ENCODE measurements at places on chromosomes 16 and 17. TPM values are rescaled to one million over a fixed set of nuclear protein-coding genes. Genes with fewer than 3 reads are reported as not detected.

Gene CACNG3
- not detected for total RNA-seq

Gene NKD1
- 4.5 TPM for total RNA-seq

Gene SLFN12
- total RNA-seq, result 10.7 TPM

Gene NT5C
- 66.9 TPM for total RNA-seq

Gene PRCD
- 2.1 TPM for total RNA-seq

DNA sequence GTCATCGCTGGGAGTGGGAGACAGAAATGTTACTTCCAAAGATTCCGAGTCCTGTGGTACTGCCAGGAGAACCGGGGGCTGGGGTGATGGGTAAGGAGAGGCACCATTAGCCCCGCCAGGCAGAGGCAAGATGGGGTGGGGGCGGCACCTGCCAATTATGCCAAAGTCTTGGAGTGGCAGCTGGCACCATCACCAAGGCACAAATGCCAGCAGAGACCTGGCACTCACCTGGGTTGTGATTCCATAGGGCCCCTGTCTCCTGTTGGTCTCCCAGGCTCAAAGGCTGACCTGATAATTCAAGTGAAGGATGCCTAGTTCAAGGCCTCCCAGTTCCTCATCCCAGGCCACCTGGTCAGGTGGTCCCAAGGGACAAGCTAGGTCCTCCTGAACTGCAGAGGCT is 7.6 kb downstream of the NXPH3 start:
- DNase-seq, result no peak

DNA sequence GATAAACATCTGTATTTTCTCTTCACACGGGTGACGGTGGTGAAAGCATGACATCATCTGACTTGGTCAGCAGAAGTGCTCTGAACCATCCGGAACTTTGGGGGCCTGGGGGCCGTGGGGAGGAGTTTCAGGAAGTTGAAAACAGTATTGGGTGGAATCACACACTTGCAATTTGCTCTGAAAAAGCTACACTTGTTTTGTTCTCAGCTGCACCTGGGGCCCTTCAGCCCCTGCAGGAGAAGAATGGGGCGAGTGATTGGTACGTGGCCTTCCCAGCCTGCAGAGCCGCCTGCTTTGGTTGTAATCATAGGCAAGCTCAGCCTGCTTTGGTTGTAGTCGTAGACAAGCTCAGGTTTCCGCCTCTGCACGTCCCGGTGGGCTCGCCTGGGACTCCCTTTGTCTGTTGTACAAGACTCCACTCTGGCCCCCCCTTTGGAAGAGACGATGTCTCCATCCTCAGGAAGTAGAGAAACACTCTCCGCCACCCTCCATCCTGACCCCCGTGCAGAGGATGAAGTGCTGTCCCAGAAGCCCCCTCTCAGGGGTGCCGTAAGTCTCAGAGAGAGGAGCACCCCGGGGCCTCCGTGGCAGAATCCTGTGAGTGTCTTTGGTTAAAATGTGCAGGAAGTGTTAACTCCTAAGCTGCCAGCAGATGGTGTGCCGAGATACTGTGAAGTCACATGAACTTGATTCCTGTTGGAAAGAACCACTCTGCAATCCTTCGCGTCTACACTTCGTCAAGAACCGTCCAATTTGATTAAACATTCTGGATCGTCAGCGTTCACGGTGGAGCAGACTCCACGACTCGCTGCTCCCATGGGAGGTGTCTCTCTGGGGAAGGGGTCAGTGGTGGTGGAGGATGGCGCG is 5.4 kb downstream of the BANP start:
- DNase-seq, result no peak

- no peak for DNase-seq
These were observed 20.0 kb downstream of the ADAMTS18 start for GRCh38 chr16:77414752-77415231.

DNA sequence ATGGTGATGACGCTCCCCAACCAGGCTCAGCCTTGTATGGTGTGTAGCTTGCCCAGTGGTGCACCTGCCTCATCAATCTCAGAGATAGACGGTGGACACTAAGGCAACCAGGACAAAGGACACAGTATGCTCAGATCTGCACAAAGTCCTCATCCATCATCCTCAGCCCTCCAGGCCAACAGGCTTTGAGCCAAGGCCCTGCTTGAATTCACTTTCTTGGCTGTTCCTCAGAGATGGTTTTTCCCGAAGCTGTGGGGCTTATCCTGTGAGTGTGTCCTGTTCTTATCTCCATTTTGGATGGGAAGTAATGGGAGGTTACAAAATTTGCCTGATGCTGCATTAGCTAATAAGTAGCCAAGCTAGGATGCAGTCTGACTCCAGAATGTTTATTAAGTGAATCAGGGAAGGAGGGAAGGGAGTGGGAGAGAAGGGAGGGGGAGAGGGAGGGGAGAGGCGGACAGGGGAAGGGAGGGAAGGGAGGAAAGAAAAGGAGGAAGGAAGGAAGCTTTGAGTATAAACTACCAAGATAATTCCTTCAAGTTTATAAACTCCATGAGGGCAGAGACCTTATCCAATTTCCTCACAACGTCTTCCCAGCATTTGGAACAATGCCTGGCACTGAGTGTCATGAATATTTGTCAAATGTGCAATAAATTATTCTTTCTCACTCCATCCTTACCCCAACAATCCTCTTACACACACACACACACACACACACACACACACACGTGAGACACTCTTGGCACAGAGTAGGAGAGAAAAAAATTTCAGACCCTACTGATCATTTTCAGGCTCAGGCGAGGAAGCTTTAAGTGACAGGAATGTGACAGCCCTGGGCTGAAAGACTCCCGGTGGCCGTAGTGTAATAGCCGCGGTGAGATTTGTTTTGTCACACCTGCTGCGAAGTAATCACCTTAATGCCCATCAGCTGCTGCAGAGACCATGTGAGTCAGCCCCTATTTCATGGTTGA is 84.3 kb downstream of the BMERB1 start:
- no peak for DNase-seq

- DNase-seq, result no peak
These were observed 54.9 kb upstream of the WSB1 start for GRCh38 chr17:27239046-27239445.

DNA sequence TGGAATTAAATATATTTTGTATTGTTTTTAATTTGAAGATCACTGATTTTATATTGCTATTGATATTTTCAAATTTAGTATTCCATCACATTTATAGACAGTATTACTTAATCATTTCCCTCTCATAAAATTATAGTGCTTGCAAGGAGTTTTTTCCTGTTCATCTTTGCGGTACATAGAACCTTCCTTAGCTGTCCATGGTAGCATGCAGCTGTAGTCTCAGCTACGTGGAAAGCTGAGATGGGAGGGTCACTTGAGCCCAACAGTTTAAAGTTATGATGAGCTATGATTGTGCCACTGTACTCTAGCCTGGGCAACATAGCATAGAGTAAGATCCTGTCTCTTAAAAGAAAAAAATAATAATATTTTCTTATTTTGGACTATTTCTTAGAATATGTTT is 215.8 kb upstream of the CHMP6 start:
- DNase-seq, result no peak

DNA sequence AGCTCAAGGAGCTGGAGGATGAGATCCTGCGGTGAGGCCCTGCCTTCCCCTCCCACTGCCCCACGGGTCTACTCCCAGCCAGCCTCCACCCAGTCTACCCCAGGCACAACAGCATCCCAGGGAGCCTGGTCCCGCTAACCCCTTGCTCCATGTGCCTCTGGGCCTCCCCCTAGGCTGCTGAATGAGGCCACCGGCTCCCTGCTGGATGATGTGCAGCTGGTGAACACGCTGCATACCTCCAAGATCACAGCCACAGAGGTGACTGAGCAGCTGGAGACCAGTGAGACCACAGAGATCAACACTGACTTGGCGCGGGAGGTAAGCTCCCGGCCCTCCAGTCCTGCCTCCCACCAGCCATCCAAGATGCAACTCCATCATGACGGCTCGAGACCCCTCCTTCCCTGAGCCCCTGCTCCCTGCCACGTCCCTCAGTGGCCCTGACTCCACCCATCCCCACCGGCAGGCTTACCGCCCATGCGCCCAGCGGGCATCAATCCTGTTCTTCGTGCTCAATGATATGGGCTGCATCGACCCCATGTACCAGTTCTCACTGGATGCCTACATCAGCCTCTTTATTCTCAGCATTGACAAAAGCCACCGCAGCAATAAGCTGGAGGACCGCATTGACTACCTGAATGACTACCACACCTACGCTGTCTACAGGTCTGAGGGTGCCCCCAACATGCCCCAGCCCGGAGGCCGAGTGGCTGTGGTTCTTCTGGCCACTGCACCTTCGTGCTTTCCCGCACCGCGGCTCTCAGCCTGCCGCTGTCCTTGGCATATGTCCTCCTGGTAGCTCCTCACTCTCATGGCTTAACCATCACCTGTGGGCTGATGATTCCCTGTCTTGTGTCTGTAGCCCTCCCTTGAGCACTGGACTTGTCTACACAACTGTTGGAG is 15.0 kb upstream of the KDM6B start:
- DNase-seq, result no peak

DNA sequence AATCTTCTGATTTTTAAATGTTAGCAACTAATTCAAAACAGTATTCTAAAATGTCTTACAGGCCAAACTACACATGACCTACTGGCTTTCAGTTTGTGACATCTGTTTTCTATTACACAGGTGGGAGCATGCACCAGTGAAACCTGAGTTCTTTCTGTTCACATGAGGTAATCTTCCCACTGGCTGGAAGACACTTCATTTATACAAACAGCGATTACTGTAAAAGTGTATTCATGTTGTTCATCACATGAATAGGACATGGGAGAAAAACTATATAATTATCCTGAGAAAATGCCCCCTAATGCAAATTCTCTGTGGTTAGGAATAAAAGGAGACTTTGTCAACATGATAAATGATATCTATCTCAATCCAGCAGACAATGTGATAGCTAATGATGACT is 11.1 kb upstream of the PIK3R5 start:
- DNase-seq, result no peak

GRCh38 chr17:67562005-67562404 is 155.7 kb upstream of the NOL11 start:
- DNase-seq, result no peak

DNA sequence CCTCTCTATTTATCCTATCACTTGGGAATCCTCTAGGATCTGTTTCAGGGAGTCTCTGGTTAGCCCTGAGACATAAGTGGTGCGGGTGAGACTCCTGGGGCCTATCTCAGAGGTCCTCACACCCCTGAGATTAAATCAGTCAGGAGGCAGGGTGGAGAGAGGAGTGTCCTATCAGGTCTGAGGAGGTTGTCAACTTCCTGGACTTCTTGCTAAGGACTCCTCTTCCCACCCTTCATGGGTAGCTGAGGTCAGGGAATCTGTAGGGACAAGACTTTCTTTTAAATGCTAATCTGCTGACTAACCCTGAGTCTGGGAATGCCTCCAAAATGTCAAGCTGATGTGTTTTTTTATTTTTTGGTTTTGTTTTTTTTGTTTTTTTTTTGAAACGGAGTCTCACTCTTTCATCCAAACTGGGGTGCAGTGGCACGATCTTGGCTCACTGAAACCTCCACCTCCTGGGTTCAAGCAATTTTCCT is 6.6 kb upstream of the ARMC5 start:
- DNase-seq, result no peak
